ENCODE measurements at places on chromosomes 5 and 9. TPM values are rescaled to one million over a fixed set of nuclear protein-coding genes. Genes with fewer than 3 reads are reported as not detected.

DNA sequence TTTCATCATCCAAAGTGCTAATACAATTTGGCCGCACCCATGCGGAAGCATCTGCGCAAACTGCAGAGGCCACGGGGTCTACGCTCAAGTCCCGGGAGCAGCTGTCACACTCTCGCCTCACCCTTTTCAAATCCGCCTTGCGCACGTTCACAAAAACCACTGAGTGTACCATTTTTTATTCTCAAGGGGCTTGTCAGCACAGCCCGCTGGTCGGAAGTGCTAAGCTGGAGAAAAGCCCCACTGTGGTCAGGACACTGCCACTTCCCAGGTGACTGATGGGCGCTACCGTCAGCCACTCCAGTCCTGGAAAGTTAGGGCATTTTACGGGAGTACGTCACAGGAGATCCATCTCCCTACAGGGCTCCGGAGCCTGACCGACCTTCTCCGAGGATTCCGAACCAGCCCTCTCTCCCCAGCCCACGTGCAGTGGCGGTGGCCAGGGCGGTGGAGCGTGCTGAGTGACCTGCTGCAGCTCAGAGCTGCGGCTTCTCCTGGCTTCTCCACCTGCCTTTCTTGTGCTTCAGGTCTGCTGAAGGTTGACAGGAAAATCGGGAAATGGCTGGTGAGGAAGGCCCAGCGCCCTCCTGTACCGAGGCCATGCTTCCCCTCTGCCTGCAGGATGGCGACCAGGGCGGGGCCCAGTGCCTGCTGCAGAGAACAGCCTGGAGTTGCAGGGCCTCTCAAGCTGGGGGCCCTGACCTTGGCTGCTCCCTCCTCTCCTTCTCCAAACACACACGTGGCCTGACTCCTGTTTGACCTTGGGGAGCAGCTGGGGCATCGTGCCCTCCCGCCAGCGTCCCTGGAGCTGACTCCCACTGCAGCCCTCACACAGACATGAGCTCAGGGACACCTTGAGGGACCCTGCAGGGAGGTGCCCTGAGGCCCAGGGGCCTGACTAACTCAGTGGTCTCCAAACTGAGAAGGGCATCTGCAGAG is 14.3 kb downstream of the RASGEF1C start:
- no peak for DNase-seq

SPATA24 gene
- total RNA-seq = 7.2 TPM

GRCh38 chr5:149878371-149878770 is 66.2 kb downstream of the PDE6A start:
- DNase-seq = no peak

DNA sequence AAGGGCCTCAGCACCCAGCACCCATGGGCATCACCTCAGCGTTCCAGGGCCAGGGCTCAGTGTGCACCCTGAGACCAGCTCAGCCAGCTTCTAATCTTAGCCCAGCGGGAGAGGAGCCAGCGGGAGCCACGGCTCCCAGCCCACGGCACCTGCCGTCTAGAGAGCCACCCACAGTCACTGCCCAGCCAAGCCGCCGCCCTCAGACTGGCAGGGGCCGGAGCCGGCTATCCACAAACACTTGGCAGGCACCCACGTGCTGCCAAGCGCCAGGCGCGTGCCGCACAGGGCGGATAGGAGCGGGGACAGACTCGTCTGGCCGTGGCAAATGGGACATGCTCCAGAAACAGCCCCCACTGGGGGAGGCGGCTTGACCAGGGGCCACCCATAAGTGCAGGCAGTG is 18.6 kb downstream of the BRD3 start:
- no peak for DNase-seq

PRLR gene
- total RNA-seq = not detected

DNA sequence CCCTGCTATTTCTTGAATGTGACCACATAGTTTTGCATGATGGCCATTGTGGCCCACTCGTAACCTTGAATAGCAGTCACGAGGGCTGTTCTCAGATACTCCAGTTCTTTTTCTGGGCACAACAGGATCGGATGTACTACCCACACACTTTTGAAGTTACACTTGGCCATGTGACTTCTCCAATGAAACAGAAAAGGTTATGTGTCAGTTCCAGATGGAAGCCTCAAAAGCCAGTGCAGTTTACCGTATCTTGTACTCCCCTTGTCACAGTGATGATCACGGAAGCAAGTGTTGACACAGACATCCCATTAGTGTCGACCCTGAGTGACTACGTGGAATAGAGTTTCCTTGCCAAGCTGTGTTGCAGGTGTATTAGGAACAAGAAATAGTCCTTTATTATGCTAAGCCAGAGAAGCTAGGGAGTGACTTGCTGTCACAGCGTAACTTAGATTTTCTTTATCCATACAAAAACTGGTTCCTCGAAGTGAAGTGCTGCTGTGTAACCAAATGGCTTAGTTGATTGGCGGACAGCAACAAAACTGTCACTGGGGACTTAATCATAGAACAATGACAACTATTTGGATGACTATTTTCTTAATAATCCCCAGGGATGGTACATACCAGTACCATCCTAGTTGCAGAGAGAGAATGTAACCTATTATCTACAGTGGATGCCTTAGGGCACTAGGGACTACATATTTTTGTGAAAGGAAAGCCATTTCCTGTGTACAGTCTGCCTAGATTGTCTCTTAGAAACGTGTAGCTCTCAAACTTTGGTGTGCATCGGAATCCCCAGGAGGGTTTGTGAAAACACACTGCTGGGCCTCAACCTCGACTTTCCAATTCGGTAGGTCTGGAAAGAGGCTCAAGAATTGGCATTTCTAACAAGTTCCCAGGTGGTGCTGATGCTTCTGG is 90.1 kb upstream of the DMRT1 start:
- DNase-seq = no peak

DNA sequence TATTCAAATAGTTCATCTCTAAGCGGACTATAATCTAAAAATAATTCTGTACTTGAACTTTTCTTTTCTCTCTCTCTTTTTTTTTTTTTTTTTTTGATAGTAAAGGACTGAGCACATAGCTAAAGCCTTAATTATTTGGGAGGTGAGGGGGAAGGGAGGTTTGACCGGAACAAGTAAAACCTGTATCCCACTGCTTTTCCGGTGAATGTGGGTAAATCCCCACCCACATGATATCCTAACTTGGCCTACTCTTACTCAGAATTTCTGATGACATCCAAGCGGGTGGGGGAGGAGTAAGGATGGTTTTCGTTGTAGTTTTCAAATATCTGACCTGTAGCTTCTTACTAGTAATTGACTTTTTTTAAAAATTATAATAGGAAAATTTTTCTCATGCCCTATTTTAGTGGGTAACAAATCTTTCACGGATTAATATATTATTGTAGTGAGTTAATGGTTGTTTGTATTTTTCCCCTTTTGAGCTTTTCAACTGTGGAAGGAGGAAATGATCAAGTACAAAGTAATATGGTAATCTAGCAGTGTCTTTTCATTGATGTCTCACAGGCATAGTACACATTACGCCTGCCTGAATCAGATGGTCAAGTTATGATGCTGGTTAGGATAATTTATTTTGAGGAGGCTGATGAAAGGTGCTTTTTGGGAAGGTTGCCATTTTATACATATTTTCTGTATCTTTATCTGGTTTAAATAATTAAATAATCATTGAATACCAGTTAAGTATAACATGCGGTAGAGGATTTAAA is 2.2 kb upstream of the ELL2 start:
- DNase-seq = no peak

DNA sequence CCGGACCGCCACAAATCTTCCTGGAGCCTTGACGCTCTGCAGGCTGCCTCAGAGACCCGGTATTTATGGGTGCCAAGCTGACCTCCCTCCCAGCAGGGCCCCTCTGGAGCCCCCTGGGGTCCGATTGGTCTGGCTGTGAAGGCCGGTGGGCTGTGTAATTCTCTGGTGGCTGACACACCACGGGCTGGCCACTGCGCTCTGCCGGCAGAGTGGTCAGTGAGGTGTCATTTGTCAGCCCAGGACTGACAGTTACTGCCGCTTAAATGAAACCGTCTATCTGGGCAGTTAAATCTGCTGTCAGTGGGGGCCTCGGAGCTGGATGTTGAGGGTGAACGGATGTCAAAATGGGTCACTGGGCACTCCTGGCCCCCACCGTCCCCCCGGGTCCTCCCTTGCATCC is 10.7 kb downstream of the NR5A1 start:
- DNase-seq = no peak

FSD1L gene
- total RNA-seq = 8.1 TPM

GRCh38 chr5:141003791-141004611 is 37.7 kb downstream of the PCDHAC2 start:
- no peak for DNase-seq

KIF24 gene
- total RNA-seq = 11.0 TPM

GRCh38 chr5:177412603-177413233 is 3.4 kb upstream of the F12 start:
- DNase-seq = no peak

OR1J4 gene
- total RNA-seq = not detected

- DNase-seq = no peak
These were observed 72.4 kb upstream of the CXCL14 start for GRCh38 chr5:135651156-135651555.

DNA sequence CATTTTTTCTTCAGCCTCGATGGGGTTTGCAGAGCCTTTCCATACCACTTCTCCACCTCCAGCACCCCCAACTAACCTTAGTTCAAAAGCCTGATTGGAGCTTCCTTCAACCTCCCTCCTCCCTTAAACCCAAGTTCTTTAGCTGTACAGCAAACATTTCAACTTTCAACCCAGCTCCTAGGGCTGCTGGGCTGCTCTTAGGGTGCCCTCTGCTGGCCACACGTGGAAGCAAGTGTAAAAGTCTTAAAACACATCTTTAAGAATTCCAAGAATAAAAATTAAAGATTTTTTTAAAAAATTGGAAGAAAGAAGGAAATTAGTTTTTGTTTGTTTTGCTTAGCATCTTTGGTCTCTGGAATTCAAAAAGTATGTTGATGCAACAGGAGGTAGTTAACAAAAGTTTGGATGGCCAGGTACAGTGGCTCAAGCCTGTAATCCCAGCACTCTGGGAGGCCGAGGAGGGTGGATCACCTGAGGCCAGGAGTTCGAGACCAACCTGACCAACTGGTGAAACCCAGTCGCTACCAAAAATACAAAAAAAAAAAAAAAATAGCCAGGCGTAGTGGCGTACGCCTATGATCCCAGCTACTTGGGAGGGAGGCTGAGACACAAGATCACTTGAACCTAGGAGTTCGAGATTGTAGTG is 15.5 kb upstream of the HSD17B3 start:
- DNase-seq = peak; percentile 51

DNA sequence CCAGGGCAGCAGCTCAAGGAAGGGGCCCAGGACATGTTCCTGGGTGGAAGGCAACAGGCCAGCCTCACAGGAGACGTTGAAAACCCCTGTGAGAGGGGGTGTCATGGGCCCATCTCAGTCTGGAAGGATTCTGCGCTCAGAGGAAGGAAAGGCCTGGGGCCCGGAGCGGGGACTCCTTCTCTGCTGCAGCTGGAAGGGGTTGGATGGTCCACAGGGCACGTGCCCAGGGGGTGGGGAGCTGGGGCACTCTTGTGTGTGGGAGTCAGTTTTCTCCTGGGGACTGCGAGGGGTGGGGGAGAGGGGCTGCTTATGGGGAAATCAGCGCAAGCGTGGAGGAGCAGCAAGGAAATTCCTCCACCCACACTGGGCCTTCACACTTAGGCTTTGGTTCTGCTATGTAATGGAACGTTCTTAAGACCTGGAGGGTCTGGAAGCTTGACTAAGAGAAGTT is 2.9 kb upstream of the LPCAT1 start:
- DNase-seq = no peak

GRCh38 chr9:2242831-2243330 is 227.7 kb downstream of the SMARCA2 start:
- no peak for DNase-seq

ROR2 gene
- 0.55 TPM for total RNA-seq

C9orf43 gene
- 0.37 TPM for total RNA-seq

DNA sequence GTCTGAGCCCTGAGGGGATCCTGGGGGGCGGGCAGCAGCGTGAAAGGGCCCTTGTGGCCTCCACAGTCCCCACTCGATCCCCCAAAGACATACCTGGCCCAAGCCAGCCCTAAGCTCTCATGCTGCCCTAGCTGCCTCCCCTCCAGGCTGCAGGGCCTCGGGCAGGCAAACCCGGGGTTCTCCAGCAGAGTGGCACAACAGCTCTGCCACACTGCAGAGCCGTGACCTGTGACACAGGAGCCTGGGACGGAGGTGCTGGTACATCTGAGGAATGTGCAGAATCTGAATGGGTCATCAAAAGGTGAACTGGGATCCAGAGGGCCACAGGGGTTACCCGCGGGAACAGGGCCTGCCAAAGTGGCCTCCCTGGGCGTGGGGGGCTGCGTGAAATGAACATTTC is 163.2 kb downstream of the DAB2IP start:
- DNase-seq = no peak

DNA sequence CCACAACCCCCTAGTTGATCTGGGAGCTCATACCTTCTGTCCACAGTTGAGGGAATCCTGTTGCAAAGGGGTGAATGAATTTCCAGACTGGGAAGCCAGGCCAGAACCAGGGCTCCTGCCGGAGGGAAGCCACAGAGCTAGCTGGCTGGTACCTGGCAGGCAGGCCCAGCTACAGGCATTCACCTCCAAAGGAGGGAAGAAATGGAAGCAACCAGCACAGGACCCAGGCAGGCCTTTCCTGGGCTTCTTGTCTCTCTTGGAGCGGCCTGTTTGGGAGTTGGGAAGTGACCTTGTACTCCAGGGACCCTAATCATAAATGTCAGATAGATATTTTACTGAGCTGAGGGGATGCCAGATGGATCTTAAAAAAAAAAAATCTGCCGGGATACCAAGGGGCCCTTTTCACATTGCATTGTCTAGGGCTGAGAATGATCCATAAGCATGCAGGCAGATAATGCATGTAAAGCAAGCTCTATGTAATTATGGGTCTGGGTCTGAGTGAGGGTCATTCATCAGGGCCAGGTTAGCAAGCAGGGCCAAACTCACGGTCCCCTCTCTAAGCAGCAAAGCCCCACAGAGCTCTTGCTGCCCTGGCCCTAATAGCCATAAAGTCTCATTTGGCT is 8.4 kb downstream of the NR2F1 start:
- DNase-seq = no peak

DNA sequence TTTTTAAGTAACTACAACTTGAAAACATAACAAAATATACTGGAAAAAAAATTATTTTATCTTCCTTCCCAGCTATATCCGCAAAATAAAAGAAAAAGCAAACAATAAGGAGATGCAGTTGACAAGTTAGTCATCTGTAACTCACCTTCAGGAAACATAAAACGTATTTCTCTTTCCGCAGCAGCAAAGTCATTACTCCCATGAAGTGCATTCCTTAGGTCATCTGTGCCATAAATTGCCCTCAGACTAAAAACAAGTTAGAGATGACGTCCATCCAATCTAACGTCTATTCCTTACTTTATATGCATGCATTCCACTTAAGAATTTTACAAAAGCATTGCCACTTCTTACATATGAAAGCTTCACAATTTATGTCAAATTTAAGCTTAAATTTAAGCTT is 10.9 kb downstream of the NME5 start:
- DNase-seq = no peak
